ENCODE measurements at places on chromosomes 1 and 21.

GRCh38 chr1:235996048-235996785 is 68.7 kb downstream of the NID1 start:
- DNase-seq, result no peak

- no peak for DNase-seq
These were observed 181.6 kb upstream of the ZNHIT6 start for GRCh38 chr1:85889870-85890269.

- DNase-seq, result no peak
These were observed 28.5 kb upstream of the C1orf174 start for GRCh38 chr1:3928586-3928985.

DNA sequence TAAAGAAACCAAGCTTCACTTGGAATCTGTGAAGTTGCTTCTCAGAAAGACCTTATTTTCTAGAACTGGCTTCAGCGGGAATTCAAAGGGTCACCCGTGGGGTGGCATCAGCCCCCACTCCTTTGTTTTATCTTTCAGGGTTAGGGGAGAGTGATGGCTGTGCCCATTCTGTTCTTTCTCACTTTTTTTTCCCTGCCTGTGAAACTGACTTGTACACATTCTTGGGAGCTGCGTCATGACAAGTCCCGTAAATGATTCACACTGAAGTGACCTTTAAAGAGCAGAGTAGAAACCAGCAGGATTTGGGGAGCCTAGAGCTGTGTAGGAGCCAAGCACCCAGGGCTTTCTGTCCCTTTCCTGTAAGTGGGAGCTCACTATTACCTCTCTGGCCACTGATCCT is 43.8 kb downstream of the SLC44A3 start:
- no peak for DNase-seq

DNA sequence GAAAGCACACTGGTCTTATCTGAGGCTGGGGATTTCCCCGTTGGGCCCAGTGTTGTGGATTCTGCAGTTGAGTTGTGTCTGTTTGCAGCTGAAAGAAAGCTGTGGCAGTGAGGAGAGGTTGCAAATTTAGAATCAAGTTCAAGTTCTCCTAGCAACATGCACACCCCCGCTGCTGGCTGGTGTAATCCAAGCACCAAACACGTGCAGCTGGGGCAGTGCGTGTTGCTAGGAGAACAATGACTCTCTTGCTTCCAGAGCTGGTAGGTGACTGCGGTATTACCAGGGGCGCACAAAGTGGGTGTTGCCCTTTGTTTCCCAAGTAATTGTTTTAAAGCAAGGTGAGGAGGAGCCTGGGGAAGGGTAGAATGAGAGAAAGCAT is 91.5 kb downstream of the IER5 start:
- DNase-seq, result peak; percentile 24

- DNase-seq, result no peak
These were observed 387.2 kb upstream of the NCAM2 start for GRCh38 chr21:20611008-20611407.

DNA sequence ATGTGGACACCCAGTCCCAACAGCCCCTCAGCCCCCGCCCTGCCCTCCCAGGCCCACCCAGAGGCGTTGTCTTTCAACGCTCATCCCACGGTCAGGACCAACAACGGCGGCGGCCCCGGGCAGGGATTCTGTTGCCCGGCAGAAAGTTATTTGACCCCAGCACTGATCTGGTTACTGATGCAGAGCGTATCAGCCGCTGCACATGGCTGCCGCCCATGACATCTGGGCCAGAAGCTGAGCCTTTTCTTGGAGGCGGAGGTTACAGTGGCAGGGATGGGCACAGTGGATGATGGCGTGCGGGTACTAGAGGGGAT is 127.1 kb upstream of the ARHGEF16 start:
- DNase-seq, result no peak

DNA sequence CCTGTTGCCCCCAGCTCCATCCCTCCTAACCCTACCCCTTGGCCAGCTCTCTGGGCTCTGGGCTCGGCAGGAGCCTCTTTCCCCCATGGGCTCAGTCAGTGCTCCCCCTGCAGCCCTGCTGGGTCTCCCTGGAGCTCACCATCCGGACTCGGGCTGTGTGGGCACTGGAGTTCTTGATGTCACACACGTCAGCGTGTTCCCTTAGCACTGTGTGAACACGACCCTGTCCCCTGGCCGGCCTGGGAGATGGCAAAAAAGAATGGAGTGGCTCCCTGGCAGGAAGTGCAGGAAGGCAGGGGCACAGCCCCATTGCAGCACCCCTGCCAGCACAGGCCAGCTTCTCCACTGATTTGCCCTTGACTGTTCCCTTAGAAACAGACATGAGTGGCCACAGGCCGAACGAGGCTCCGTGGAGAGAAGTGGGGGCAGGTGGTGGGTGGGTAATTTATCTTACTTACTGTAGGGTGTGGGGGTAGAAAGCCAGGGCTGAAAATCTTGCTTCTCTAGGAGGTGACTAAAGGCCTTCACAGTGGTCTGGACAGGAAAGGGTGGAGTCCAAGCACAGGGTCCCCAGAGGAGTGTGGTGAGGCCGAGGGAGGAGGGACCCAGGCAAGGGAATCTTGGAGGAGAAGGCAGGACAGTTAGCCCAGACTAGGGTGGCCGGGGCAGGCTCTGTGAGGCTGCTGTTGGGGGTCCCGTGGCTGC is 381.7 kb upstream of the VAMP3 start:
- no peak for DNase-seq

DNA sequence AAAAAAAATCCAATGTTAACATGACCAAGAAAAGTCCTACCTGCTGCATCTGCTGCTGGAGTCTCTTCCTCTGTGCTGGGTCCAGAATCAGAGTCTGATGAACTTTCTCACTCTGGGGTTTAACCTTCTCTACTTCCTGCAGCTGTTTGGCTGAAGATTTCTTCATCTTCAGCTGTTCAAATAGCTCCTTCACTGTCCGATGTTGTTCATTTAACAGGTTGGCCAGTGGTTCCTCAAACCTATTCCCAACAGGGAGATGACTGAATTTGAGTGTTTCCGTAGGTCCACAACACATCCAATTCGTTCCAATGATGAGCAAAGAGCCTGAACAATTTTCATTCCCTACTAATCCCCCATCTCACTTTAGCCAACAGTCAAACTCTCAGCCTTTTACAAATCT is 79.4 kb downstream of the GON4L start:
- no peak for DNase-seq

DNA sequence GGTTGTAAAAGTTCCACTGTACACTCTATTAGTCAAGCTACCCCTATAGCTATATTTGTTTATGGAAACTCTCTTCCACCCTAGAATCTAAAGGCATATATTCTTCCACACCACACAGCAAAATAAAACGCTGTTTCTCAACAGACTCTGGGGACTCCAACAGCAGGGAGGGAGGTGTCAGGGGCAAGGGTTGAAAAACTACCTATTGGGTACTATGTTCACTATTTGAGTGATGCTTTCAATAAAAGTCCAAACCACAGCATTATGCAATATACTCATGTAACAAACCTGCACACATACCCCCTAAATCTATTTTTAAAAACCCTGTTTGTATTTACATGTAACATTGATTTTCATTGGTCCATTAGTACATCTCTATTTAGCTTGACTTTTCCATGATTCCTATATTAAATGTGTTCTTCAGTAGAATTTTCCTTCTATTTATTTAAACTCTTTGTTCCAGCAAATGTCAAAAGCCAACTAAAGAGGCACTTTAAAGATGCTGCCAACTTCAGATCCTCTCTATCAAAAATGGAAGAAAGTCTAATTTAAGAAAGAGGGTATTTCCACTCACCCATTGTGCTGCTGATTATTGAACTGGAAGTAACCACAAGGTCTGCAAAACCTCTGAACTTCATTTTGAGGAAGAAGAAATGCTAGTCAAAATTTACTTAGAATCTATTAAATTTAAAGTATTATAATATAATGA is 26.2 kb downstream of the RGS7 start:
- DNase-seq, result no peak

DNA sequence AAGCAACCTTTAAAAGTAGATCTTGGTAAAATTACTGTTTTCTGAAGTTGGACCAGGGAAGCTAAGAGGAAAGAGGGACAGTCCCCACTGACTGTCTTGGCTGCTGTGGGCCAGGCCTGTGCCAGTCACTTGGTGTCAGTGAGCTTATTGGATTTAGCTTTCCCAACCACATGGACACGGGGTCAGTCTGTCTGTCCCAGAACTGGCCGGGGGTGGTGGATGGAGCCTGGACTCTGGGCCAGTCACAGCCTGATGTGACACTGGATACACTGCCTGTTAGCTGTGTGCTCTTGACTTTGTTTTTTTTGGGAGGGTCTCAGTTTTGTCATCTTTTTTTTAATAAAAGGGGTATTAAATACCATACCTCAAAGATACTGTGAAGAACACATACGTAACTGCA is 96.7 kb downstream of the GALNT2 start:
- no peak for DNase-seq
